ENCODE measurements at places on chromosomes 4 and X. TPM values are rescaled to one million over a fixed set of nuclear protein-coding genes. Genes with fewer than 3 reads are reported as not detected.

DNA sequence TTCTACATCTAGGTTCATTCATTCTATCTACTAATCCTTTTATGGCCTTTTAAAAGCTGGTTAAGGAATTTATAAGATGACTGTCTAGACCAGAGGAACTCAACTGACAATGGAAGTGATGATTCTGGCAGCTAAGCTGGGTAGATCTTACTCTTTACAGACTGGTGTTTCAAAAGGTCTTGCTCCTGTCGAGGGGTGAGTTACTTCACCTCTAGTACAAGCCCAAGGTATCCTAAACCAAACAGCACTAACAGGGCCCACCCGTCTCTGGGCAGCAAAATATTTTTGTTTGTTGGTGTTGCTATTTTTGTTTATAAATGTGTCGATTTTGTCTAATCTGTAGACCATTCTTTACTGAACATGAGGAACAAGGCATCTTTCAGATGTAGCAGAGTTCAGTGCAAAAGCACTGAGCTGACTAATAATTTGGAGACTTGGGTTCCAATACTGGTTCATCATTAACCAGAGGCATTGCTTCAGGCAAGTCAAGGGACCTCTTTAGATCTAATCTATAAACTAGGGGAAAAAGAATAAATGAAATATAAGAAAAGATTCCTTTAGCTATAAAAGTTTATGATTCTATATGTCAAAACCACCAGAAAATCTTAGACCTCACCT lies 90.3 kb upstream of the FRG1 start:
- no peak for DNase-seq

- no peak for DNase-seq
These were observed 34.5 kb upstream of the CDKN2AIP start for GRCh38 chr4:183409934-183410333.

- DNase-seq: no peak
These were observed 2163.0 kb upstream of the AGA start for GRCh38 chr4:179605196-179605595.

DNA sequence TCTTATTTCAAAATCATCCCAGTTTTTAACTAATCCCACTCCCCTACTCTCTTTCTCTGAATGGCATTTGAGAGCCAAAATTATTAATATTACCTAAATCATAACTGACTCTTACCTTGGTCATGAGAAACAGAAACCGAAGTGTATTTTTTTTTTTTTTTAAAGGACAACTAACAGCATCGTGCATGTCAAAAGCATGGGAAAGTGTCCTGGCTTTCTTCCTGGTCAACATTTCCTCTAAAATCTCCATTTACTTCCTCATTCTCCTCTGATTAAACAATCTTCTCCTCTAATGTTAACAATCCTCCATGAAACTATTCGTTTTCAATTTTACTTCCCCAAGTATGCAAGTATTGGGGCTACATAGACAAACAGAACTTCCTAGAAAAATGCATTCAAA lies 2.1 kb upstream of the STS start:
- DNase-seq: no peak

GRCh38 chrX:36961590-36961989 lies 46.6 kb upstream of the FAM47C start:
- no peak for DNase-seq

DNA sequence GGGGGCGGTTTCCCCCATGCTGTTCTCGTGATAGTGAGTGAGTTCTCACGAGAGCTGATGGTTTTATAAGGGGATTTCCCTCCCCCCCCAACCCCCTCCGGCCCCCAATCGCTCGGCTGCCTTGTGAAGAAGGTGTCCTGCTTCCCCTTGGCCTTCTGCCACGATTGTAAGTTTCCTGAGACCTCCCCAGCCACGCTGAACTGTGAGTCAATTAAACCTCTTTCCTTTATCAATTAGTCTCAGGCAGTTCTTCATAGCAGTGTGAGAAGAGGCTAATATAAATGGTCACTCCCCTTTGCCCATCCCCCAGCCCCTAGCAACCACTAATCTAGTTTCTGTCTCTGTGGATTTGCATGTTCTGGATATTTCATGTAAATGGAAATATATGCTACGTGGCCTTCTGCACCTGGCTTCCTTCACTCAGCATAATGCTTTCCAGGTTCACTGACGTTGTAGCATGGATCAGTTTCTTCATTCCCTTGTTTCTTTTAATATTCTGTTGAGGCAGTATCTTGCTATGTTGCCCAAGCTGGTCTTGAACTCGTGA lies 16.4 kb downstream of the GPR143 start:
- no peak for DNase-seq

GRCh38 chr4:174394915-174395314 lies 111.2 kb downstream of the CEP44 start:
- no peak for DNase-seq

DNA sequence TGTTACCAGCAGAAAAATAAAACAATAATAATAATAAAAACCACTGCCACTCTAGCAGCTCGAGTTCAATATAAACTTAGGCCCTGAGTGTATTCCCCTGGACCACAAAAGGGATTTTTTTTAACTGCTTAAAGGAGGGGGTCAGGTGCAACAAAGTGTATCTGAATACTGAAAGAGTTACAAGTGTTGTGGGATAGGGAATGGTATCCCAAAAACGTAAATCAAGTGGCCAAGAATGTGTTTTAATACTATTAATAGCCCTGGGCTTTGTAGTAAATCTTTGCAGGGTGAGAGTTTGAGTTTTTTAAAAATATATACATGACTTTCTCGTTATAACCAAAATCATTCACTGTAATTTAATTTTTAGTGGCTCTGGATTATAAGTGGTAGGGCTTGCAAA lies 860.1 kb upstream of the INTU start:
- no peak for DNase-seq

DNA sequence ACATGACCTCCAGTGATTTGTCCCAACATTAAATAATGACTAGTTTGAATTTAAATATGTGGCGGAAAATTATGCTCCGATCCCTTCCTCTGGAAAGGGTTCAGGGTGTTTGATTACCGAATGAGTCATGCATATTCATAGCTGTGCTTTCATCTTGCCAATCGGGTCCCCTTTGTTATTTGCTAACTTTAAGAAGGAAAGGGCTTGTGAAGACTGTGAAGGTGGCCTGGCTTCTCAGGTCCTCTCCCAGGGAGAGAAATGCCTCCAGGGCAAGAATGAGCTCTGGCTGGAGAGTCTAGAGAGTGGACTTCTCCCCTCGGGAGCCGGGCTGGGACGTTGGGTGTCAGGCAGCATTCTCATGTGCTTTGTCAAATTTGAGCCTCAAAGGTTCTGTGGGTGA lies 155.5 kb upstream of the PSAPL1 start:
- no peak for DNase-seq

GRCh38 chr4:151227731-151228130 lies 49.2 kb upstream of the PRSS48 start:
- DNase-seq: no peak

DNA sequence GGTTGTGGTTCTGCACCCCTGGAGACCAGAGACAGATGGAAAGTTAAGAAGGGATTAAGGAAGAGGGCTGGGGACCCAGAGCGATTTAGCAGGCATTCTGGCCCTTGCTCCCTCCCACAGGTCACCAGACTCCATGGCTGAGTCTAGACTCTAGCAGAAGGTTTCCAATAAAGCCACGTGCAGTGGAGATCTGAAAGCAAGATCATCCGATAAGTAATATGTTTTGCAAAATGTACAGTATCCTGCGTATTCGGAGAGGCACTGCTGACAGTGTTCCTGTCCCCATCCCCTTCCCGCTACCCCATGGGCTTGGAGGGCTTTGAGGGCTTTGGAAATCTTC lies 531 bp upstream of the GPRIN3 start:
- DNase-seq: no peak

- DNase-seq: peak; percentile 41
These were observed 6.7 kb upstream of the CD38 start for GRCh38 chr4:15771216-15772058.

DNA sequence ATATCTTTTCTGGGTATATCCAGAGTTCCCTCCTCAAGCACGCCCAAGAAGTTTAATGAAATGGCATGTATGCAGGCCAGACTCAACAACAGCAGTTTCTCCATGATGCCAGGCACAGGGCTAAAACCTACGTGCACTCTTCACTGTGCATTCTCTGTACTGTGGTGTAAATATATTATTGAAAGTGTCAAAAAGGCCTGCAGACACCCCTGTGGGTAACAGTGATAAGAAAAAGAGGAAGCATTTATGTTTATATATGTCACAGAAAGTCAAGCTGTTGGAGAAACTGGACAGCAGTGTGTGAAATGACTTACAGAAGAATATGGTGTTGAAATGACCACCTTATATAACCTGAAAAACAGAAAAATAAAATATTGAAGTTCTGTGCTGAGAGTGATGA lies 29.6 kb upstream of the DCAF8L1 start:
- DNase-seq: no peak

DNA sequence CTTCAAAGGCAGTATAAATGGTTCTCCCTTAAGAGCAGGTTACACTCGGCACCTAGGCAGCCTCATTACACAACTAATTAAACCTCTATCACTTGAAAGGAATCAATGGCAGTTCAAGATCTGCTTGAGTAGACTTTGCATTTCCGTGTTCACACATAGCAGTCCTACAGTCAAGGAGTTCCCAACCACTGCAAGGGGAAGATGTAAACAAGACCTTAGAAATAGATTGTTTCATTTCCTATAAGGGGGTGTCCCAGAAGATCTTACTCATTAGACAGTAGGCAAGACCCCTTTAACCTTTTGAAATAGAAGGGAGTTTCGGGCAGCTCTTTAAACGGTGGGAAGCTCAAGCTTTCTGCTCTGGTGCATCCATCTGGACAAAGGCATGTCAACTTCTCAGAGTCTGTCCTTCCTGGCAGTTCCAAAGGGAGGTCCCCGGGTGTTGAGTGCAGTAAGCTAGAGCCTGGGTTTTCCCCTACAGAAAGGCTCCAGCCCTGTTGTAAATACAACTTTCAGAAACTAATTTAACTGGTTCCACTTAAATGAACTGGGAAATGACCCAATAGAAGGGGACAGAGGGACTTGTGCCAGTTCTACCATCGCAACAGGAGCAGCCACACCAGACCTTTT lies 150.8 kb downstream of the RBMX2 start:
- DNase-seq: no peak

Gene NEXMIF
- 0.65 TPM for total RNA-seq

Gene KIAA1210
- total RNA-seq: not detected

Gene NDP
- not detected for total RNA-seq

Gene PPEF2
- total RNA-seq: not detected

Gene SH3D19
- total RNA-seq: not detected

Gene AKAP14
- total RNA-seq: not detected

Measured in activated T-cell treated with anti-CD3 and anti-CD28 coated beads, Interleukin-2, amount 50 U/mL, for 72 hours (primary cell).